ENCODE measurements at places on chromosomes 7 and 10.

DNA sequence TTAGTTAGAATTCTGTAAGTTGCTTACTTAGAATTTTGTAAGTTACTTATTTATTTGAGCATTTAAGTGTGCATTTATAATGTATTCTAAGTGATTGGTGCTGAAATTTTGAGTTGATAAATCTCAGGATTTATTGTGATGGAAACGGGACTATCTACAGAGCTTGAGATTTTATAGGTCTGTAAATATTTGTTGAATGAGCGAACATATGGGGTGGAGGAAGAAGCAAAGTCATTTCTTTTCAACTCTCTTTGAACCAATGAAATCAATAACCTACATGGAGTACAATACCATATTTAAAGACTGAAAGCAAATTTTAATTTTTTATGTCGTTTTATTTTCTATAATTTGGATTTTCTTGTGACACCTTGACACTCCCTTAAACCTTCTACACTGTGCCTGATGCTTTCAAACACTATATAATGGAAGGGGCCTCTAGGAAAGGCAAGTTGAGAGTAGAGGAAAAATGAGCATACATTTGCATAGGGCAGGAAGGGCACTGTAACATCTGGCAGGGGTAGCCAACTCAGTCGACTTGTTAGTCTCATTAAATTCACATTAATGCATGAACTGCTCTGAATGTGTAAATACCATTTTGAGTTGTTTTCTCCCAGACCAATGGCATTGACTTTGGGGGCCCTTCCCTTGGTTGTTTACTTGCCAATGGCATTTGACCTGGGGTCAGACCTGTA is 204.2 kb downstream of the DYNC1I1 start:
- DNase-seq = no peak

GRCh38 chr7:139362981-139363380 is 3.3 kb downstream of the LUC7L2 start:
- DNase-seq = no peak

DNA sequence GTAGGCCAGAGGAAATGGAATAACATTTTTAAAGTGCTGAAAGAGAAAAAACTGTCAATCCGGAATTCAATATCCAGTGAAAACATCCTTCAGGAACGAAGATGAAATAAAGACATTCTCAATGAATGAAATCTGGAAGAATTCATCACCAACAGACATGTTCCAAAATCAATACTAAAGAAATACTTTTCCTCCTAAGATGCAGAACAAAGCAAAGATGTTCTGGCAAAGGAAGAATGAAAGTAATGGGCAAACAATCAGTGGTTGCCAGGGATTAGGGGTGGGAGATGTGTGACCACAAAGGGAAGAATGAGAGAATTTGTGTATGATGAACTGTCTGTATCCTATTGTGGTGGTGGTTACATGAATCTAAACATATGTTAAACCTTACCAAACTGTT is 52.8 kb upstream of the EEPD1 start:
- no peak for DNase-seq

GRCh38 chr10:49601857-49602256 is 8.3 kb upstream of the SLC18A3 start:
- DNase-seq = no peak

DNA sequence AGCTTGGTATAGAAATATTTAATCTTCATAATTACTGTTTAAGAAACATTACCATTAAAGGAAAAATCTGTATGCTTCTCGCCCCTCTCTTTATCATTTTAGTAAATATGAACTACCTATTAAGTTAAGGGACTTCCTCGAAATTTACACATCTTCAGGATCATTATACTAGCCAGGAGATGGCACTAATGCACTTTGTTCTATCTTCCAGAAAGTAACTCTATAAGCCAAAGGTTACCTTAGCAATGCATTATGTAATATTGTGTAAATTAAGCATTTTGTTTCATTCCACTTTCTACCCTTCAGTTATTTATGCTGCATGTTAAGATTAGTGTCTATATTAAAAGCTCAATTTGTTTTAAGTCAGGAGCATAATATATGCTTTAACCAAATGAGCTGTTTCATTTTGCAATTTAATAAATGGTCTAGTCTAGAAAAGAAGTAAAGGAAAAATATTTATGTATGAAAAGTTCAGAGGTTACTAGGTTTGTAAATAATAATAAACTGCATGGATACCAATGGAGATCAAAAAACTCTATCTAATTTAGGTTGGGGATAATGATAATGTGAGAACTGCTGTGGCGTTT is 128.5 kb downstream of the ANKRD7 start:
- no peak for DNase-seq

GRCh38 chr10:17643339-17643754 is 604 bp upstream of the STAM start:
- peak; percentile 20 for DNase-seq

DNA sequence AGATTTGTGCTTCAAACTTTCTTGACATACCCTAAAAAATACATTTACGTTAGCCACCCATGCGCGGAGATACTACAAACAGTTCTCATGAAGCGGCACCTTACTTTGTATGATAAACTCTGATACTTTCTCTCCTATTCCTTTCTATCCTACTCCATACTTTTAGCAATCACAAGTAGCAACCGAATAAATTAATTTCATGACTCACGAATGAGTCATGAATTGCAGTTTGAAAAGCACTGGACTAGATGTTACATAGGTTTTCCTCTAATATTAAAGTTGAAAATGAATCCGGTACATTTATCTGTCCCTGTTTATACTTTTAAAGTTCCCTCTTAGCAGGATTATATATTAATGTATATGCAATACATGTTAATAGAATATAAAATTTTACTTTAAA is 67.6 kb downstream of the CUBN start:
- no peak for DNase-seq

DNA sequence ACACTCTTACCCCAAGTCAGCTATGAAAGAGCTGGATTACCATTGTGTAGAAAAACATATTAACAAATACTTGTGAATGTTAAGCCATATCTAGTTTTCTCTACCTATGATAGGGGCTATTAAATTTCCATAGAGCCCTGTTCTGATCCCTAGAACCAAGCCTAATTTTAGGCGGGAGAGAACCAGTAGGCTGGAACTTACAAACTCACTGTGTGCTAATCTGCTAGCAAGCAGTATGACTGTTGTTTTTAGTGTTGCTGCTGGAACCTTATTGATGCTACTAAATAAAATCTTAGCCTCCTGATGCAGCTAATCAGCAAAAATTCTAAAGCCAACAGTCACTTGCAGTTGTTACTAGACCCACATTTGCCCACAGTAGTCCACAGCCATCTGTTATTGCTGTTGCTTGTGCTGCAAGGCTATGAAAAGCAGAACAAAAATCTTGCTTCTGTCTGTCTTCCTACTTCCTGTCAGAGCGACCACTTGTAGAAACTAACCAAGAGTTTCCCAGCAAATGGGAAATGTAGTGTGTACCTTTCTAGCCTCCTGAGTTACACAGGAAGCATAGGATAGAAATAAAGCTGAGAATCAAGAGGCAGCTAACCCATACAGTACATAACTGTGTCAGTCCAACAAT is 368.4 kb downstream of the ARL4A start:
- no peak for DNase-seq

DNA sequence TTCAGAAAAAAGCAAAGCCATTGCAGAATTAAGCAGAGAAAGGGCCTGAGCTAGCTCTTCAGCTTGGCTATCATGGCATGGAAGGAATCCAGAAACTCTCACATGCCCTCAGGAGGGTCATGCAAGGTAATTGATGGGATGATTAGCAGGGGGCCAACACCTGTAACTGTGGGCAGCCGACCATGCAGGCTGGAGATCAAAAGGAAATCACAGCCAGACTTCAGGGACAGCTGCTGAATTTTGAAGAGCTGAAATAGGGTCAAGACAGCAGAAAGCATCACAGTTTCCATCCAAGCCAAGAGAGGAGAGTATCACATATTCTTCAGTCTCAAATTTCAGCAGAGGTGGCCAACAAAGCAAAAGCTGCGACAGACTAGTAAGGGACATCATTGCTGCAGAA is 239.6 kb upstream of the STEAP1 start:
- DNase-seq = no peak

DNA sequence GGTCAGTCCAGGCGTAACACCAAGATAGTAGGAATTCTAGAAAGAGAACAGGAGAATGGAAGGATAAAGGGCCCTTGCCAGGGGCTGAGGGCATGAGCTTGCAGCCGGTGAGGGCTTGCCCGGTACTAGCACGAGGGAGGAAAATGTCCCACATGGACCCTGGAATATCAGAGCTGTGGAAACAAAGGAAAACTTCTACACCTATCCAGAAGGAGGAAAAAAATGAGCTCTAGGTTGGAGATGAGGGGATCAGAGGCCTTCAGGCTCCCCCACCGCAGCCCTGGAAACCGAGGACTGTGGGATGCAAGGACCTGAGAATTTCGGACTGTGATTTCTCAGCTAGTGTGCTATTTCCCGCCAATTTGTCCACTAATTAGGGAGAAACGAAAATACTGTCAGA is 22.1 kb downstream of the RAMP3 start:
- no peak for DNase-seq

- DNase-seq = no peak
These were observed 84.4 kb downstream of the PARD3 start for GRCh38 chr10:34730726-34731125.

Measured in activated CD8-positive, alpha-beta memory T cell treated with anti-CD3 and anti-CD28 coated beads for 48 hours (primary cell).